ENCODE measurements at places on chromosomes 5 and 9.

DNA sequence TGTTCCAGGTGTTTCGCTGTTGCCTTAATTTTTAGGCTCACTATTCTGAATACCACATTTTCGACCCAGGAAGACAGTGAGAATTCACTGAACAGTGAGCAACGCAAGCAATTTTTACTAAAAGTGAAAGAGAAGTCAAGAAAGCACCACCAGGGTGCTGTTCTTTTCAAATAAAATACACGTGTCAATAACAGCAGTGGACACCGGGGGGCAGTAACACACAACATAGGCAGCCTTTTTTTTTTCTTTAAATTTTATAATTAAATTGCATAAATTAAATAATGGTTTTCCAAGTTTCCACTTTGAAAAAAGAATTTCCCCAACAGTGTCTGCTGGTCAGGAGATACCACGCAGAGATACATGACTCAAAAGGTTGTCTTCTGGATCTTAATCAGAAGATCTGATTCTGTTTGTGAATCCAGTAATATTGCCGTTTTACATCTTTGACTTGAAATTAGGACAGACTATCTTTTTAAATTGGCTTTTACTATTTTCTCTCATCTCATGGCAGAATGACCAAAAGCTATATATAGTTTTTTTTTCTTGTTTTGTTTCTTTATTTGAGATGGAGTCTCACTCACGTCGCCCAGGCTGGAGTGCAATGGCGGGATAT lies 47.1 kb upstream of the SH3GL2 start:
- DNase-seq, result no peak

- no peak for DNase-seq
These were observed at the start of gene EPB41L4A for GRCh38 chr5:112419164-112419985. TSS of gene EPB41L4A (minus strand) at chr5:112419277. CDS start at chr5:112419039, 238 bp downstream.

DNA sequence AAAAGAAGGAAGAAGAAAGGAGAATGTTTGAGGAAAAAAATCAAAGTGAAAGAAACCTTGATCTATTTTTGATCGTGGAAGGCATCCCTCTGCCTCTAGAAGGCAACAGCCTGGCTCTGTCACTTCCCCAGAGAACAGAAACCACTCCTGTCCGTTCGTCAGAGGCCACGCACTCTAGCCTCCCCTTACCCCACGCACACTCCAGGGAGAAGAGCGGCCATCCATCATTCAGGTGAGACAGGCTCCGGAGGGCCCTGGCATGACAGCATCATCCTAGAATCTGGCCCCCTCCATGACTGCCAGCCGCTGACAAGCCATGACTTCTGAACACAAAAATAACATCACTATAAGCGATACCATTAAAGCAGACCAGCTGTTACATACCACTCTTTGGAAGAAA lies 135.8 kb downstream of the ROR2 start:
- no peak for DNase-seq

DNA sequence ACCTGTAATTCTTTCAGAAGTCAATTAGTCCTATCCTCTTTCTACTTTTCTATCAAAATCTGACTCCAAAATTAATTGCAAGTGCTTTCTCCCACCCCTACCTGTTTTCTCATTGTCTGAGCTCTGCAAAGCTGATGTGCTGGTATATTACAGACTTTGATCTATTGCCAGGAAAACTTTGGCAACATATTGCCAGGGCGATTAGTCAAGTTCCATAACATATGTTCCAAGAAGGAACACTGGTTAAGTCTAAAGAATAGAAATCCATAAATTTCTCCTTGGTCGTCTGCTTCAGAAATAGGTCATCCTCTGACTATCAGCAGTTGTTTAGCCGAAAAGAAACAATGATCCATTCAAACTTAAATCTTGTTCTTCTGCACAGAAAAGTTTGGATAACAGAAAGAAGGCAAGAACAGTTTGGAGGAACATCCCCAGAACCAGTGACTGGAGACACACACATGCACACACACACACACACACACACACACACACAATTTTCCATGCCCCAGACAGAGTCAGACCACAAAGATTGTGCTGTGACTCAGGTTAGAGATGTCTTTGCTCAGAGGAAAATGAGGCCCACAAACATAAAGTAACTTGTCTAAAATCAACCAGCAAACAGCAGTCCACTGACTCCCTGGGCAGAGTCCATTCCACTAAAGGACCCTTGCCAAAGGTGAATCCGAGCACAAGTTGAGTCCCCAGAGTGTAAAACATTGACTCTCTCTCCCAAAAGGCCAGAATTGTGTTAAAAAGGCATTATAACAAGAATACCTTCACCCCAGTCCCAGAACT lies 202.1 kb downstream of the DEPDC1B start:
- no peak for DNase-seq

GRCh38 chr5:147554261-147554817 lies 44.5 kb upstream of the DPYSL3 start:
- DNase-seq, result no peak

GRCh38 chr9:95265960-95266359 lies 51.5 kb downstream of the FANCC start:
- DNase-seq, result no peak

DNA sequence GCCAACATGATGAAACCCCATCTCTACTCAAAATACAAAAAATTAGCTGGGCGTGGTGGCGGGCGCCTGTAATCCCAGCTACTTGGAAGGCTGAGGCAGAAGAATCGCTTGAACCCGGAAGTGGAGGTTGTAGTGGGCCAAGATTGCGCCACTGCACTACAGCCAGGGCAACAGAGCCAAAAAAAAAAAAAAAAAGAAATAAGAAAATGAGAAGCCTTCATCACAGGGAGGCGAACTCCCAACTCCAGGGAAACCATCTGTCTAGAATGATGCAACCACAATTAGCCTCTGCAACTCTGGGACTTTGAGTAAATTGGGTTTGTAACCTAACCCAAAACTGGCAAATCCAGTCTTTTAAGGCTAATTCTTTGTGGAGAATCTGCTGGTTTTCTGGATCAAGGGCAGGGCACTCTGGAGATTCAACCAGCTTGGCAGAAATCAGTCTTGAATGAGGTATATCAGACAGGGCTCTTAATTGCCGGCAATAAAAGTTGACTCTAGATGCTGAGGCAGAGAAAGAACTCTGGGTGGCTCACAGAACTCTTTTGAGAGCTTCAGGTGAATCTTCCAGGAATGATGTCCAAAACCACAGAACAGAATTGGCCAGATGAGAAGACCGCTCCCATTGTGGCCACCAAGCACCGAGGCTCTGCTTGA lies 9.9 kb downstream of the S100Z start:
- no peak for DNase-seq

DNA sequence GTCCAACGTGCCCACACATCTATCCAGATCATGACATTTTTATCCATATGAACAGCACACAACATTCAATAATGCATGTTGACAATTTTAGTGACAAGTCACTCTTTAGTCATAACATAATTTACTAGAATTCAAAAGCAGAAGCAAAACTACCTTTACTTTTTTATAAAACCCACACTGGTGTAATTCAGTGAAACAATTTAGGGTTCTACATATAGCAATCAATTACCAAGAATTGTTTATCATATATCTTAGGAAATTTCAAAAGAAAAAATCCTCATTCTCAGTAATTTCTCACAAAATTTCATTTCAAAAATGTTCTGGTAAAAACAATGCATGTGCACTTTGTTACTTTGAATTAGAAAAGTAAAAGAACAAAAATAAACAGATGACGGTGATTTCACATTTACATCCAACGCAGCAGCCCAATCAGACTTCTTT lies 12.6 kb downstream of the AUH start:
- no peak for DNase-seq

DNA sequence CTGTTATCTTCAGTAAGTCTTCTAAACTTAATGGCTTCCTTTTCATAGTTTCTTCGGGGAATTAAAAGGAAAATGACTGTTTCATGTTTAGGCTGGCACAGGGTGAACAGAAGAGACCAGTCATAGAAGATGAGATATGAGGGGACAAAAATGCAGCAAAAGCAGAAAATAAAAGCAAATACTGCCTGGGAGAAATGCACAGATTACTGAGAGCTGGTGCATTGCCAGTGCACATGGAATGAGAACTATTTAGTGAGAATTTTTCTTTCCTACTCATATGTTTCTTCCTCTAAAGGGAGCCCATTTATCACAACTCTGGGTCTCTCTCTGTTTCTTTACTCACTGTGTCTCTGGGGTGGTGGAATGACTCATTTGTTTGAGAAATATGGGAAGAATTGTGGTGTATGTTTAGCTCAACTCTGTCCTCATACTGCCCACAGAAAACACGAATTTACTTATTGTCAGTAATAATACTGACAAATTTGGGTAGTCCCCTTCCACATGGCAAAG lies 25.9 kb upstream of the ANKRD55 start:
- no peak for DNase-seq

GRCh38 chr5:61342071-61342501 lies 10.0 kb downstream of the ZSWIM6 start:
- no peak for DNase-seq

DNA sequence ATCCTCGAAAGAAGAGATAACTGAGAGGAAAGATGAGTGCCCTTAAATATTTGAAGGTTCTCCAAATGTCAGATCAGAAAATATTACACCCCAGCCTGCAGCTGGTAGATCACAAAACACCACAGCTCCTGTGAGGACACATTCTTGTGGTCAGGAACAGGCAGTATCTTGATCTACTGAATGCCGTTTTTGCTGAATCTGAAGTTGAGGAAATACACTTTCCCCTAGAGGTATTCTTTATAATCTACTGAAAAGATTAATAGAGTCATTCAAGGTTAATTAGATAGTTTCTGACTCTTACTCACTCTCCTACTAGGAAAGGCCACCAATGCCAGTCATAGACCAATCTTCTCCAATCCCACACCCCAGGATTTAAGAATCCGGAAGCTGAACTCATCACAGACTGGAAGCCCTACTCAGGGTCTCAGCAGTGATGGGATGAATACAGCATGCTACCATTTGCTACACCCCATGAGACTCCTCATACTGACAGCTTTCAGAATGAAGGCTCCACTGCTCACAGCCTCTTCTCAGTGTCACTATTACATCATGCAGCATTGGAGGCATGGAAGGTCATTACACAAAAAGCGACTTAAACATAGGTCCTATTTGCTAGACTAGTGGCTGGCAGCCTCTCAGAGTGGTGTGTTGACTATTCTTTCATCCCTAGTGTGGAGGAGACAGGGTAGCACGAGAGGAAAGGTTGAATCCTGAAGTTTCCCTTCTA lies 143.9 kb upstream of the SLC1A3 start:
- no peak for DNase-seq

DNA sequence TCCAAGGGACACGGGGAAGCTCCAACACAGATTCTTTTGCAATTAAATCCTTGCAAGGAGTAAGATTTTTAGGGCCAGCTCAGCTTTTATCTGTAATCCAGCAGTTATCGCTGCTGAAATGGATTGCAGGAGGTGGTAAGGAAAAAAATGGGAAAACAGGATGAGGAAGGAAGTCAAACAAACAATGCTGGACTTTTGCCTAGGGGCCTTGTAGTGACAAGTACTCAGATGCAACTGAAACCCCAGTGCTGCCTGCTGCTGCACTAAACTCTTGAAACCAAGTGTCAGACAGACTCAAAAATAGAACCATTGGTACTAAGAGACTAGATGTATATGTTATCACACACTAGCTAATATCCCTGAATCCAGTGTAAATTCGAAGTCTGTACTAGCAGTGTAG lies 309.2 kb downstream of the CTNND2 start:
- no peak for DNase-seq

- no peak for DNase-seq
These were observed 153.8 kb downstream of the CDH12 start for GRCh38 chr5:22699319-22699718.

DNA sequence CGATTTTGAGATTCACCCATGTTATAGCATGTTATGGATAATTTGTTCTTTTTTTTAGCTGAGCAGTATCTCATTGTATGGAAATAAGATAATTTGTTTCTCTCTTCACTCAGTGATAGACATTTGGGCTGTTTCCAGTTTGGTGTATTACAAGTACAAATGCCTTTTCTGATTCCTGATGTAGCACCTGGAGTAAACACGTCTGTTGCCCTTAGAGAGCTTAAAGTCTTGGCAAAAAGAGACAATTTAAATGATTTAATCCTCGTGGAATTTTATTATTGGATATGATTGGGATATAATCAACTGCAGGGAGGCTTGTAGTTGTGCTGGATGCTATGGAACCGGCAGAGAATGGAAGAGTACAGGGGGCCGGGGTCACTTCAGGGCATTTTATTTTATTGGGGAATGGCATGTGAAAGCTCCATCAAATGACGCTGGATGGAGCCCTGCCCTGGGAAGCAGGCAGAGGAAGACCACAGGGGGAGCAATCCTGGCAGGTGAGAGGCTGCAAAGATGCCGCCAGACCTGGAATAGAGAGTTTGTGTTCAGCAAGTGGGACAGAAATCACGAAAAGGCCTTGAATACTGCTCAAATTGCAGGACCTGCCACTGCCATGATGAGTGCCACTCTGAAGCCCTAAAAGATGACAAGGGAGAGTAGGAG lies 31.0 kb upstream of the TGFBI start:
- DNase-seq, result no peak

Data from stimulated activated CD4-positive, alpha-beta T cell treated with anti-CD3 and anti-CD28 coated beads, Interleukin-15, amount 100 ng/mL, for 1 hour (primary cell).